ENCODE measurements at places on chromosomes 6 and 20.

GRCh38 chr20:920311-920710, 4.2 kb upstream of the ANGPT4 start:
- no peak for DNase-seq

DNA sequence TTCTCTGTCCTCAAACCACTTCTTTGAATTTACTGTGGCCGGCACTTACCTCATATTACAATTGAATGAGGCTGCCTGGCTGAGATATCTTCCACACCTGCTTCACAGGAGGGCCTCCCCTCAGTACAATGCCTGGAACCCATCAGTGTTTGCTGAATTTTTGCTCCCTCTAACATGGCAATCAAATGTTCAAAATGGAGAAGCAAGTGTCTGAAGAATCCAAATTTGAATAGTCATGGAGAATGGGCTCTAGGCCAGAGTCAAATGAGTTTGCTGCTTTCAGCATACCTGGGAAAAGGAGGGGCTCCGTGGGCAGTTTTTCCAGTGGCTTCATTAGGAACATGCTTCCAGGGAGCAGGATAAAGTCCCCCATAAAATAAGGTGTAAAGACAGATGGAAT, 564.8 kb downstream of the UTRN start:
- DNase-seq, result no peak

GRCh38 chr6:13431861-13432465, 55.4 kb downstream of the GFOD1 start:
- no peak for DNase-seq

- DNase-seq, result no peak
Measured at GRCh38 chr6:35146453-35146852, 5.3 kb upstream of the TCP11 start.

- no peak for DNase-seq
Measured at GRCh38 chr20:22866812-22867341, 168.2 kb upstream of the SSTR4 start.

DNA sequence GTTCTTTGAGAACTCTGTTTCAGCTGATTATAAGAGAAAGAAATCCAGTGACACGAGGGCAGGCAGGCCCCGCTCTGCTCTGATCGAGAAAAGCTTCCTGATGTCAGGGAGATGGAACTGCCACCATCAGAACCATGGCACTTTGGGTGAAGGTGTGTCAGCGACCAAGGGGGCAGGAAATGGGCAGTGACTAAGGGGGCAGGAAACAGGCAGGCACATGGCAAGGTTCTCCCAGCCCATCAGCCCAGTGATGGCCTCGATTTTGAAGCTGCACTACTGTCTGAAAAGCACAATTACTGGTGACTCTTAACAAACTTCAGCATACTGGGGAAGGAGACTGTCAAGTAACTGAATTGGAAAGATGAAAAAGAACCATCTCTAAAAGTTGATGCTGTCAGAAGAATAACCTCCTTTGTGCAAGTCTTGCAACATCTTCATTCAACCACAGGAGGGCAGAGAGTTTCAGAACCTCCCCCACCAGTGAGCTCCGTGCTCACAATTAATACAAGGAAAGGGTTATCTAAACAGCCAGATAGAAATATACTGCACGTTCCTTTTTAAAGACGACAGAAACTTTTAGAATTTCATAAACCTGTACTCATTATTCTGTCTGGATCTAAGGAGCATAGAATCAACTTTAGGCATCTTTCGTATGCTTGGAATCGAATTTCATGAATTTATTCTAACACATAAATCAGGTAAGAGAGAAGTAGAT, 39.1 kb downstream of the TMX4 start:
- no peak for DNase-seq

DNA sequence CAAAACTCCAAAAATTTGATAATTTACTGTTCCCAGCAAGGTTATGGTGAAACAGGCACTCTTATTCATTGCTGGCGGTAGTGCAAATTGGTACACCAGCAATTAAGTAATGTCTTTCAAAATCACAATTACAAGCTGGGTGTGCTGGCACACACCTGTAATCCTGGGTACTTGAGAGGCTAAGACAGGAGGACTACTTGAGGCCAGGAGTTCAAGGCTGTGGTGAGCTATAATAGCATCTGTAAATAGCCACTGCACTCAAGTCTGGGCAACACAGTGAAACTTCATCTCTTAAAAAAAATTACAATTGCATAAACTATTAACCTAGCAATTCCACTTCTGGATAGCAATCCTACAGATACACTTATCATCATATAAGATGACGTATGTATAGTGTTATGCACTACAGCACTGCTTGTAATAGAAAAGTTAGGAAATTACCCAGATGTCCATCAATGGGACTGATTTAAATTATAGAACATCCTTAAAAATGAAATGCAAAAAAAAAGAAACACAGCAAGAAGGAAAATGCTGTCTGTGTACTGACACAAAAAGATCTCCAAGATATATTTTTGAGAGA, 31.4 kb downstream of the NCOA6 start:
- DNase-seq, result no peak
